ENCODE measurements at places on chromosomes 2 and 18.

DNA sequence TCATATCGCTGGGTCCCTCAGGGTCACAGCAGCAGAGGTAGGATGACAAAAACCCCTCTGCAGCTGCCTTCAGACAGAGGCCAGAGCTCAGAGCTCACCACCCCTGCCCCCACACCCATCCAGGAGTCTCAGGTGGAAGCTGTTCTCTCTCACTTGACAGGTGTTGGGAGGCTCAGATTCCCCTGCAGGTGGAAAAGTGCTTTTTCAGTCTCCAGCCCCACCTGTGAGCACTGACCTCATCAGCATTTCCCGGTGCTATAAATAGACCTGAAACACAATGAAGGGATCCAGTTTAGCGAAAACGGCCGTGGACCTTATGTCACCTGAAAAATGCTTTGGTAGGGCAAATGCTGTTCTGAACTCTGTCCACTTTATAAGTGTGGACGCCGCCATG is 254.9 kb downstream of the NDUFA10 start:
- DNase-seq: peak; percentile 9

- no peak for DNase-seq
These were observed 219.2 kb downstream of the FHOD3 start for GRCh38 chr18:36516726-36517125.

GRCh38 chr2:56292951-56293350 is 109.2 kb downstream of the CCDC85A start:
- DNase-seq: no peak

- DNase-seq: no peak
These were observed 86.6 kb upstream of the AFF3 start for GRCh38 chr2:100228967-100229366.

DNA sequence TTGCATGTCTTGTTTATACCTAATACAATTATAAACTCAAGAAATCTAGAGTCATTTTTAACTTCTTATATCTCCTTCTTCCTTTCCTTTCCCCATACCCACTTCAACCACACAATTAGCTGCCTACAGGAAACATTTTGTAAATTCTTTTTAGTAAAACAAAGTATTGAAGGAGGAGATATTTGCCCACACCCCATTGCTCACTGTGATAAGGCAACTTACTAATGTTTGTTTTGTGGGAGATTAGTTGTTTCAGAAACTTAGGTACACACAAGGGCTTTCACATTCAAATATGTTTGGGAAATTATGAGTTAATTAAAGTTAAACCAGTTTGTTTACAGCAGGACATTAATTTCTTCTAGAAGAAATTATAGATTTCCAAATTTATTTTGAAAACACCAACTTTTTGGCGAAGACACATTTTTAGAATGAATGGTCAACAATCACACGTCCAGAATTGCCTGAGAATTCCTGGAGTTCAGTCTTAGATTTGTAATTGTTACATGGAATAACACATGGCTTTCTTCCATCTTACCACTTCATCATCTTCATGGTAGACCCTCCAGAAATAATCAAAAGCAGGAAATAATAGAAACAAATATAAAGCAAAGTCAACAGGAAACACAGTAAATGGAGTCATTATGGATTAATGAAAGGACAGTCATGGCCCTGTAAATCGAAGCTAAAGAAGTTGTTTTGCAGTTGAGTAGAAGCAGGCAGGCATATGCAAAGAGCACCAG is 62.5 kb upstream of the RAB27B start:
- DNase-seq: no peak

- no peak for DNase-seq
These were observed 137.7 kb upstream of the TWIST2 start for GRCh38 chr2:238710032-238710735.
